ENCODE measurements at places on chromosomes 2 and 18.
A peak's percentile ranks its signal among the peaks of the same experiment; 100 is the strongest.

- DNase-seq: no peak
Measured at GRCh38 chr2:75324141-75324540, 124.8 kb upstream of the TACR1 start.

- peak; percentile 44 for DNase-seq
Measured at GRCh38 chr2:9739531-9739964, 103.7 kb upstream of the TAF1B start.

DNA sequence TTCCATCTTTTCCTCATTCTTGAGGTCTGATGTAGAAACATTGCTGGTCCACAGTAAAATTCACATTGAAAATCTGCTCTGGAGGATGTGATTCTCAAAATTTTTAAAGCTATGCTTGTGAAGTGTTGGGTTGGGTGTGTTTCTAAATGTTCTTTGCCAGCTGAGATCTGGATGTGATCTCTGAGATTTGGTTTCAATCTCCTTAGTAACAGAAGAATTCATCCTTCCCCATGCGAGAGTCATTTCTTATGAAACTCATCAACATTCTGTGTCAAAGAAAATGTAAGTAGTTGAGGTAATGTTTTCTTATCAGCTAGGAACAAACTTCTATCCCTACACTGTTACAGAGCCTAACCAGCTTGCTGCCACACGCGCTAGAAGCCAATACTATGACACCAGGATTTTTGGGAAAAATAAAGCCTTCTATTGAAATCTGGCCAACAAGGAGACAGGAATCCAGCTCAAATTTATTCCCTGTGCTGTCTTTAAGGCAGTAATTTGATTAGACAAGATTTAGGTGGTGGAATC, 134.9 kb downstream of the PTH2R start:
- DNase-seq: no peak

GRCh38 chr18:2948038-2948437, 64.9 kb downstream of the LPIN2 start:
- DNase-seq: no peak

- no peak for DNase-seq
Measured at GRCh38 chr2:231479455-231479854, 15.2 kb upstream of the NCL start.

DNA sequence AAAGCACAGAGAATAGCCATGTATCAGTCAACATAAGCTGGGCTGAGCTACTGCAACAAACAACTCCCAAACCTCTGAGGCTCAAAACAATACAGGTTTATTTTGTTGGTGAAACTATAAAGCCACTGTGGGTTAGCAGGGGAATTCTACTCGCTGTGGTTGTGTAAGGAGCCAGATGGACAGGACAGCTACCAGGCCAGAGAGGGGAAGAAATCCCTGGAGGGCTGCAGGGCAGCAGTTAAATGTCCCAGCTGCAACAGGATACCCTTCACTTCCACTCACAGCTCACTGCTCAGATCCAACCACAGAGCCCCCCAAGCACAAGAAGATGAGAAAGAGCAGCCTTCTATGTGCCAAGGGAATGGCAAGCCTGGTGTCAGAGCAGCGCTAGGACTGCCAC, 245.9 kb upstream of the RAB6C start:
- no peak for DNase-seq

- DNase-seq: no peak
Measured at GRCh38 chr2:42987112-42987922, 194.9 kb upstream of the HAAO start.

- DNase-seq: no peak
Measured at GRCh38 chr2:85594715-85595300, 737 bp upstream of the RNF181 start.

DNA sequence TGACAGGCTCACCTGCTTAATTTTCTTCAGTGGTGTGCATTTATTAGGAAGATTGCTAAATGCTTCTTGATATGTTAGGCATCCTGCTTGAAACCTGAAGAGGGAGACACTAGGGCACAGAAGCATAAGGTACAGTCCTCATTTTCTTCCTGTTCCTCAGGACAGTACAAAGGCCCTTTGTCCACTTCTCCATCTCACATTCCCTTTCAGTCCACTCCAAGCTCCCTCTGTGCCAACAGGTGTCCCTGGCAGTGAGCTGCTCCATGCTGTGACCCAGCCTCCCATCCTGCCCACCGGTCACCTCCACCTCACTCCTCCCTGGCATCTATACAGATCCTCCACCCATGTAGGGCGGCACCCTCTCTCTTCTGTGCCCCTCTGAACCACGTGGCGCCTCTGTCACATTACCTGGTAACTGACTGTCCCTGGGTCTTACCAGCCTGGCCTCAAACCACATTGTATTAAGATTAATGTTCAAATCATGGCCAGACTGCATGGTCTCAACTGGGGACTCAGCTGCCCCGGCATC, 162.8 kb downstream of the VAPA start:
- DNase-seq: no peak

DNA sequence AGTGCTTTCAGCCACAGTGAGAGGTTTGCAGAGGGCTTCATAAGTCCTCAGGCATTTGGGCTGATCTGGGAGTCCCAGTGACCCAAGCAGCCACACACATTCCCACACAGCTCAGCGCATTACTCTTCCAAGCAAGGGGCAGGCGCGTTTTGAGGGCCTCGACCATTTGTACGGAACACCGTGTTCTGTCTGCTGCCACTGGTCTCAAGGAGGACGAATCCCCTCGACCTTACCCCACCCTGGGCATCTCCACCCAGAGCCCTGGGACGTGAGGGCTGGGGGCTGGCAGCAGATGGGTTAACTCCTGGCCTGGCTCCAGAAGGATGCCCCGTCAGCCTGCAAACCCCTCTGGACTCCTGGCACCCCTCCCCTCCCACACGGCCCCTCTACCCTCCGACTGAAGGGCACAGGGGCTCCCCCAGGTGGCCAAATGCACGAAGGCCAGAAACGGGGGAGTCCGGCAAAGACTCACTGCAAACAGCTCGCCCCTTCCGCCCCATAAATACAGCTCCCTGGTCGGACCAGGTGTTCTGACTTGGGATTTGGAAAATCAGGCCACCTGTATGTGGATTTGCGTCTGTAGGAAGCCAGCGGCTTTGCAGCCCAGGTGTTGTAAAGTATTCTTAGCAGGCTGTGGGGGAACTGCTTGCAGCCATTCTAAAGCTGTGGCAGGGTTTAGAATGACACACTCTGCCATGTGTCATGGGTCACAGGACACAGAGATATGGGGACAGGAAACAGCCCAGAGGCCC, 33.6 kb upstream of the PTMA start:
- peak; percentile 38 for DNase-seq

- DNase-seq: no peak
Measured at GRCh38 chr2:172792711-172793110, 57.1 kb downstream of the RAPGEF4 start.

GRCh38 chr2:1350111-1350510, 63.2 kb upstream of the TPO start:
- no peak for DNase-seq

DNA sequence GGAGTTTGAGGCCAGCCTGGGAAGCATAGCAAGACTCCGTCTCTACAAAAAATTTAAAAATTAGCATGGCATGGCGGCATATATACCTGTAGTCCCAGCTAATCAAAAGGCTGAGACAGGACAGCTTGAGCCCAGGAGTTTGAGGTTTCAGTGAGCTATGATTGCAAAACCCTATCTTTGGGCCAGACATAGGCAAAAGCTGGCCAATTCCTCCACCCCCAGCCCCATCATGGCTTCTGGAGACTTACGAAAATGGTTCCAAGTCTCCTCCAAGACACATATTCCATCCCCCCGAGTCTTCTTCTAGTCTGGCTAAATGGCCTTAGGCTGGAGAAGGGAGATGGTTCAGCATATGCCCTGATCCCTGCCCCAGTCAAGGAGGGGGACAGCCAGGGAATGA, 172.8 kb upstream of the HAAO start:
- no peak for DNase-seq

DNA sequence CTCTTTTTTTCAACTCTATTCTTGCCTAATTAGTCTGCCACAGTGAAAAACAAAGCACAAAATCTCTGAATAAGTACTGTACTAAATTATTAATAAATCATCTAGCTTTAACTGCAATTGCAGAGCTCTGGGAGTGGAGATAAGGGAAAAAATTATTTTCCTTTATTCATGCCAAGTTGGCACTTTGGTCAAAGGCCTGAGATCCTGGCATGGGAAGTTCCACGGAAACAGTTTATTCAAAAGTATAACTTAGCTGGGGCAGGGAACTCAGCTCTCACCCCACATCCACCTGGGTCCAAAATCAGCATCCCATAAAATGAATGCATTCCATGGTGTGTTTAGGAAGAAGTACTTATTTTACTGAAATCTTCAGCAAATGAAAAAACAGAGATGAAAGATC, 185.2 kb upstream of the APCDD1 start:
- no peak for DNase-seq

DNA sequence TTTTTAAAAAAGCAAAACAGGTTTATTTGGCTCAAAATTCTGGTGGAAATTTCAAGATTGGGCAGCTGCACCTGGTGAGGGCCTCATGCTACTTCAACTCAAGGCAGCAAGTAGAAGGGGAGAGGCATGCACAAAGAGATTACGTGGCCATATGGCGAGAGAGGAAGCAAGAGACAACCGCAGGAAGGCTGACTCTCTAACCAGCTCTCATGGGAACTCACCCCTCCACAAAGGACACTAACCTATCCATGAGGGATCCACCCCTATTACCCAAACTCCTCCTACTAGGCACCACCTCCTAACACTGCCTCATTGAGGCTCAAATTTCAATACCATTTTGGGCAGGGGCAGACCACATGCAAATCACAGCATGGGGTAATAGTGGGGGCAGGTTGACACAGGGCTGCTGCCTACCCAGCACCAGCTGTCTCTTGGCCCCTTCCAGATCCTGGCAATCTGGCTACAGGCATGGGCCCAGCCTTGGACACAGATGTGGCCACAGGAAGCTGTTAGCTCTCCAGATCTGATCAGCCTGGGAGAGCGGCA, 2.0 kb upstream of the CAPN10 start:
- no peak for DNase-seq

- DNase-seq: no peak
Measured at GRCh38 chr2:95047629-95048510, 22.4 kb downstream of the MAL start.

DNA sequence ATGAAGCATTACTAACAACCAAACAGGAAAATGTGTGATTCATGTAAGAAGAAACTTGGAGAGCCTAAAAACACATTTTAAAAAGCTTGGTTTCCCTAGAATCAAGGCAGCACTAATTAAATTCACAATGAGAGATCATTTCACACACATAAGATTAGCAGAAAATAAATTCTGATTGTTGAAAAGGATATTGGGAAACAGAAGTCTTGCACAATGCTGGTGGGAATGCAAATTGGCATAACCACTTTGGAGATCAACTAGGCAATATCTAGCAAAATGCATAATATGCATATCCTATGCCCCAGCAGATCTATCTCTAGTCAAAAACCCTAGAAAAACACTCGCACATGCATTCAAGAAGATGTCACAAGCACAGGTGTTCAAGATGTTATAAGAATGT, 75.3 kb upstream of the SIX3 start:
- DNase-seq: no peak

DNA sequence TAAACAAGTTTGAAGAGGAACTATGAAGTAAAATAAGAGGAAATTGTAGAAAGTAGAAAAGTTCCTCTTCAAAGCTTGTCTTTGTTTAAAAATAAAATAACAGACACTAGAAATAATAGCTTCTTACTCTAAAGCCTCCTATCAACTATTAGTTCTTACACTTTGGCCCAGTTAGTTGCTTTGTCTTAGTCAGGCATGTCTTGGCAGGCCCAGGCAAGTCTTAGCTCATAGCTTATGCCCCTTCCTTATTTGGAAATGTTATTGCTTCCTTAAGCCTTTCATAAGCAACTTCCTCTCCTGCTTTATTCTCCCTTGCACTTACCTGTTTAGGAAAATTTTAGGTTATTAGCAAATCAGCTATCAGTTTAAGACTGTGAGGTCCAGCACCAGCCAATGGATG, 950.6 kb upstream of the LRATD1 start:
- no peak for DNase-seq

- DNase-seq: no peak
Measured at GRCh38 chr18:72637721-72638120, 93.6 kb upstream of the CBLN2 start.

DNA sequence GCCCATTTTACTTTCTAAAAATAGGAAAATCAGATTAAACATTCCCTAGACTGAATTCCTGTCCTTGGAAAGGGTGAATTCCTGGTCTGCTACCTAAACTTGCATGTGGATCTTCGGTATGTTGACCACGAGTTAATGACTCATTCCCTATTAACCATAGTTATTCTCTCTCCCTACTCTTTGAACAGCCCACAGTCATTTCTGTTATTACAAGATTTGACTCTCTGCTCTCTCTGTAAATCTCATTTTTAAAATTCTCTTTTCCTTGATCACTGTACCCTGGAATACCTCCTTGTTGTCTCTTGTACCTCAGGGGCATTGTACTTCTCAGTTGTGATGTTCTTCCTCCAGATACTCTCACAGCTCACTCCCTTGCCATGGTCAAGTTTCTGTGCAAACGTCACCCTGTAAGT, 92.0 kb upstream of the GULP1 start:
- no peak for DNase-seq

DNA sequence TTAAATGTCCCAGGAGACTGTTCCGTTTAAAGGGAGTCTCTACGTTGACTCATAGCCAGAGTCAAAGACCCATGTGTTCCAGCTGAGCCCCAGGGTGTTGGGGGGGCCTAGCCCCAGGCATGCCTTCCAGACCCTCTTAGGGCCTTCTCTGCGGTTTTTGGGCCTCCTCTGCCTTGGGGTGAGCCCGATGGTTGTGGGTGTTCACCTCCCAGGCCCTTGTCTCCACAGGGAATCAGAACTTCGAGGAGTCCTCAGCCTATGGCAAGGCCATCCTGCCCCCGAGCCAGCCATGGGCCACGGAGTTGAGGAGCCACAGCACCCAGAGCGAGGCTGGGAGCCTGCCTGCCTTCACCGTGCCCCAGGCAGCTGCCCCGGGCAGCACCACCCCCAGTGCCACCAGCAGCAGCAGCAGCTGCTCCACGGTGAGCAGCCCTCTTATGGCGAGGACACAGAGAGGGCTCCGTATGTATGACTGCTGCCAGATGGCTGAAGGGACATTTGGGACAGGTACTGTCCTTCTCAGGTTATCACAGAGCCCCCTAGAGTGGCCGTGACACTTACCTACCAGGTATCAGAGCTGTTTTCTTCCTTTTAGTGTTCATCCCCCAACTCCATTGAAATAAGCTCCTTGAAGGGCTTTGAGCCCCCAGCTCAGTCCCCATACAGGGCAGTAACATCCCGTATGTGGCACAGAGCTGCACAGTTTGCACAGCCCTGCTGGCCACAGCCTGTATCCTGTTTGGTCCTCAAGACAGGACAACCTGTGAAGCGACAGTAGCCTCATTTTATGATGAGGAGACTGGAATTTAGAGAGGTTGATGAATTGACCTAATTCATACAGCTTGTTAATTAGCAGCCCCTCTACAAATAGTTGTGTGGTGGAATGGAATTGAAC, 80.7 kb downstream of the EPAS1 start:
- no peak for DNase-seq

DNA sequence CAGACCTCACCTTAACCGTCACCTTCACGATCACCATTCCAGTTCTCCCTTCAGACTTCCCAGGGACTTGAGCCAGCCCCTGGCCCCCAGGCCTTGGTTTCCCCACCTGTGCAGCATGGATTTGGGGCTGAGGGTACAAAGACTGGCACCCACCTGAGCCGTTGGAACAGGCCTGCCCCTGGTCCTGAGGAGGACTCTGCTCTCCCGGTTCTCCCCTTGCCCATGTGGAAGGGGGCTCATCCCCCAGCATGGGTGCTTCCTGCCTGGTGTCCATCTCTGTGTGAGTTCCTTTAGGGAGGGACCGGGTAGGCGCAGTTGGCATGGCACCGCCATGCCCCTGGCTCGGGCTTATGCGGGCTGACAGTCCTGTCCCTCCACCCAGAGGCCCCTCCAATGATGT, 10.9 kb upstream of the GPR35 start:
- DNase-seq: no peak
